Germinal center (tissue), 1 donor: ENCODE measurements at places on chromosomes 1 and 21.

DNA sequence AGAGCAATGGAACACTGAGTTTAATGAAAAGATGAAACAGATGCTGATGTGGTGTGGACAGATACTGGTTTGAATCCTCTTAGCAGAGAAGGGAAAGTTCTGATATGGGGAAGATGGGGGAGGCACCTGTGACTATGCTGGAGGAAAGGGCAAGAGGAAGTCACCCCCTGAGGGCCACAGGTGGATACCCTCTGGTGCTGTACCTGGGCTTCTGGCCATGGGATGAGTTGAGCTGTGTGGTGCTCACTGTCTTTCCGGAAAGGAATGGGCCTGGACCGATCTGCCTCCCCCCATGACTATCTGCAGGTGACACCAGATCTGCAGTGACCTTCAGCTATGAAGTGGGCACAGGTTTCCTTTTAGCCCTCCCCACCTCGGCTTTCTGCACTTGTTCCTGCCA lies 52.4 kb downstream of the IER5 start:
- no peak for DNase-seq

DNA sequence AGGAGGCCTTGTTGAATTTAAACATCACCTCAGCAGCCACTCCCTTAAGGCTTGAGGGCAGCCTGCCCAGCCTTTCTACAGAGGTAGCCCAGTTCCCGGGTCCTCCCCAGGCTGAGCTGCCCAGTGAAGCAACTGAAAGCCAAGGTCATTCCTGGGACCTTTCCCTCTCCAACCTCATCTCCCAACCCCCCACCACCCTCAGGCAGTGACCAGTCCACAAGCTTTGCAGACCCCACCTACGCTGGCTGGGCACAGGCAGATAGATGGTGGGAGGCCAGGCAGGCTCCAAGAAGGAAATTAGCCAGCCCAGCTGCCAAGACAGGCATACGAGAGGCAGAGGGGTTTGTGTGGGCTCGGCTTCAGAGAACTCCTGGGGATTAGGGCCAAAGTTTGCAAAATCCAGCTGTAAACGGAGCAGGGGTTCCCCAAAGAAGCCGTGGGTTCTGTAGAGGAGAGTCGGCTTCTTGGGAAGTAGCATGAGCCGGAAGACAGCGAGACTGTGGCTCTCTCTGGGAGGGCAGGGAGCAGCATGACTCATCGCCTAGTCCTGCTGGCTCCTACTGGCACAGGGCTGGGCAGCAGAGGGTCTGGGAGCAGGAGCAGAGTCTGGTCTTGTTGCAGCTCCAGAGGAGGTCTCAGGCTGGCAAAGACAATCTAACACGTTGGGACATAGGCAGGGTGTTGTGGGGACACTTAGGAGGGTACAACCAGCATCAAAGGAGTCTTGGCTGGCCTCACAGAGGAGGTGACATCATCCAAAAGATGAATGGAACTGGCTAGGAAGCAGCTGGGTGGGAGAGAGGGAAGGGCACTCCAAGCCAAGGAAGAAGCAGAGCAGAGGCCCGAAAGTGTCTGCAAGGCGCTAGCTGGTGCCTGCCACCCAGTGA lies 2.8 kb upstream of the ZC3H12A start:
- no peak for DNase-seq

GRCh38 chr21:36661511-36662309 lies 37.2 kb upstream of the SIM2 start:
- no peak for DNase-seq

- DNase-seq = no peak
Observed at GRCh38 chr1:203407296-203407695, 56.4 kb upstream of the FMOD start.

DNA sequence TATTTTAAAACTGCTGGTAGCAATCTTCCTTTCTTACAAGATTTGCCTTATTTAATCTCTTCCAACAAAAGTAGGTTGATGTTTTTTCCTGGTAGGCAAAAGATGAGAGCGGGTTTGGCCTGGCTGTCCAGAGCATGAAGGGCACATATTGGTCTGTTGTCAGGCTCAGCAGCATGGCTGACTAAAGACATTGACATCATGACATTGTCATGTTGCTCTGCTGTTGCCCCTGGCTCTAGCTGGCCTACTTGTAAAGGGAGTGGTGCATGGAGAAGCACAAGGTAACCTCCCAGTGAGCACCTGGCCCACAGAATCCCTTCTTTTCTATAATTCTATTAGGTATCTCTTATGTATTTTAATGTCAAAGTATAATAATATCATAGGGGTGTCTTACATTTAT lies 23.6 kb downstream of the GNPAT start:
- DNase-seq = no peak

DNA sequence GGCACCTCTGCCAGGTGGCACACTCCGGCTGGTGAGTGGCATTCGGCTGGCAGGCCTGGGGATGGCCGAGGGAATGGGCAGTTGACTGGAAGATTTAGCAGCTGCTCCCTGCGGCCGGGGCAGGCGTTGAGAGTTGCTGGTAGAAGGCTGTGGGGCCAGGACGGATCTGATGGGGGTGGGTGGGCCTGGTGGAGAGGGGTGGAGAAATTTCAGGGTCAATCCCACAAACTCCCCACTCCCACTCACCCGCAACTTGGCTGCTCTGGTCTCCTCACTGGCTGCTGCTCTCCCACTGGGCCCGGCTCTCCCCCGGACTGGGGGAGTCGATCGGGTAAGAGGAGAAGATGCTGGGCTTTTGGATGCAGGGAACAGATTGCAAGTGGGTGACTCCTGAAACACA lies 2.1 kb downstream of the PSRC1 start:
- no peak for DNase-seq

DNA sequence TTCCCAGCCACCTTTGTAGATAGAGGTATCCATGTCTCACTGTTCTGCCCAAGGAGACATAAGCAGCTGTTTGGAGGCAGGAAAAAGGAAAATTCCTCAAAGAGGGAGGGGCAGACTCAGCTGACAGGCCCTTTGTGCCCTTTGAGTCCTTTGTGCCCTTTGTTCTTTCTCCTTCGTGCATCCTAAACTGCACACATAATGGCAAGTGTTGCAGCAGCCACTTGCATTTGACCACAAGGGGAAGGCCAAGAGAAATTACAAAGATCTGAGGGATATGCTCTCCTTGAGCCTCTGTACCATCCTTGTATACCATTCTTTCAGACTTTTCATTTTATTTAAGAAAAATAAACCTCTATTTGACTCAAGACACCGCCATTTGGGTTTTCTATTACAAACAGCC lies 71.8 kb upstream of the PKN2 start:
- DNase-seq = no peak

DNA sequence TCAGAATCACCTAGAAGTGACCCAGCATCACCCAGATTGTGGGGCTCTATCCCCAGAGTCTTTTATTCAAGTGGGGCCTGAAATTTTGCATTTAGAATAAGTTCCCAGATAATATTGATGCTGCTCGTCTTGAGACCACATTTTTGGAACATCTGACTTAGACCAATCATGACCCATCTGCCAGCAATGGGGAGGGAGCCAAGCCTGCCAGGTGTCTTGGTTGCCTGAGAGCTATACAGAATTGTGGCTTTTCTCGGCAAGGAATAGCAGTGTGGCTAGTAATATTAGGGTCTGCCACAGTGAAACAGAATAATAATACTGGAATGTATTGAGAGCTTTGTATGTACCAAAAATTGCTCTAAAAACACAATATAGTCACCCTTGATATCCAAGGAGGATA lies 31.1 kb upstream of the RGS8 start:
- DNase-seq = no peak

DNA sequence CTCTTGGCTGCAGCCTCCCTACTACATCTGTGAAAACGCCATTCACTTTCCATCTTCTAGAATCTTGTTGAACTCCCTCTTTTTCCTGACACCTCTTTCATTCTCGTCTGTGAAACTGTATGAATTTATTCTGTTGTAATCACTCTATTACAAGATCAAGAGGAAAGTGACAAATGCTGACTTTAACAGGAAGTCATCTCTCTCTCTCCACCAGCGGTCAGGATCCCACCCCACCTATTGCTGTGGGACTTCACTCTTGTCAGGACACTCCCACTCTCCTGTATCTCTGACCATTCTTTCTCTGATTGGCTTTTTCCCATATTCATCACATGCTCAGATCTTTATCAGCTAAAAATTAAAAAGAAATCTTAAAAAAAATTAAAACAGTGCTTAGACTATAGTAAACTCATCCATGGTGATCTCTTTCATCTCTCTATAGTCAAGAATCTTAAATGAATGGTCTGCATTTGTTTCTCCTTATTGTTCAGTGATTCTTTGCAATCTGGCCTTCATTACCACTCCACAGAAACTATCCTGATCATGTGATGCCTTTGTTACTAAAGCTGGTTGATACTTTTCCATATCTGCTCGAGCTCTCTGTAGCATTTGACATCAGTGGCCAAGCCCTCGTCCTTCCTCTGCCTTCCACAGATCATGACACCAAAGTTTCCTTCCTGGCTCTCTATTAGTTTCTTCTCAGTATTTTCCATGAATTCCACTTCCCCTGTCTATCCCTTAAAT lies 113.6 kb downstream of the UCHL5 start:
- no peak for DNase-seq

GRCh38 chr21:41016472-41016871 lies 151.5 kb upstream of the BACE2 start:
- DNase-seq = no peak

DNA sequence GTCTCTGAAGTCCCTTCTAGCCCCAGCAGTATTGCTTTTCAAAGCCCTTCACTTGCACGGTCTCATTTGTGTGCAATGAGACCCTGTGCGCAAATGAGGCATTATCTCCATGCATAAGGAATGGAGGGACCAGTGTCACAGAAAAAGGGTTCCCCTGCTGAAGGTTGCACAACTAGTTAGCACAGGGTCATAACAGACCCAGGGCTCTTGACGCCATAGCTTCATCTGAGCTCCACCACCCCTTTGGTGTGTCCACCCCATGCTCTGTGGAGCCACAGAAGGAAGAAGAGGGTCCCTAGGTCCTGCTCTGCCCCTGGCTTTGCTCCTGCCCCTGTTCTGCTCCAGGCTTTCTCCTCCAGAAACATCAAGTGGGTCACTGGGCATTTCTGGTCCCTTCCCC lies 12.6 kb downstream of the SH2D2A start:
- no peak for DNase-seq

DNA sequence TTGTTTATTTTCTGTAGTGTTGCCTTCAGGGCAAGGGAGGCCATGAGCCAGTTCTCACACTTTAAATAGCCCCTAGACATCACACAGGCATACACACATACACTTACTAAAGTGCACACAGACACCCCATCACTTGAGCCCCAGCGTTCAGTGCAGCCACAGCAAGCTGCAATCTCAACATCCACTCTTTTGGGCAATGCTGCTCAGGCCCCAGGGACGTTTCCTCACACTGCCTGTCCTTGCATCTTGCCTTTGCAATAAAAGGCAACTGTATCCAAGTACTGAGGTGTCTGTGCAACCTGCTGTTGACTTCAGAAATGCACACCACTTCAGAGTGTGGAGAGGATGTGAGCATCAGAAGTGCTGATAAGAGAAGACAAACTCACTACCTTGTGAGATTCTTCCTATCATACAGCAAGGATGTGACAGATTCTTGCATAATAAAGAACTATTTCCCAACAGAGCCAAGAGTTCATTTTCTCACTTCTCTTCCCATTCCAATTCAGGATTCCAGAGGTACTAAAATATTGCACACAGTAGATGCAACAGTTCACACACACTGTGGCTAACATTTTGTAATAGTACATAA lies 36.2 kb downstream of the IRF2BP2 start:
- no peak for DNase-seq

- DNase-seq = no peak
Observed at GRCh38 chr1:75412616-75413015, 198.3 kb downstream of the SLC44A5 start.

- DNase-seq = no peak
Observed at GRCh38 chr1:55310505-55310971, 95.4 kb upstream of the USP24 start.

GRCh38 chr1:39890880-39891279 lies 7.6 kb upstream of the TRIT1 start:
- DNase-seq = no peak

DNA sequence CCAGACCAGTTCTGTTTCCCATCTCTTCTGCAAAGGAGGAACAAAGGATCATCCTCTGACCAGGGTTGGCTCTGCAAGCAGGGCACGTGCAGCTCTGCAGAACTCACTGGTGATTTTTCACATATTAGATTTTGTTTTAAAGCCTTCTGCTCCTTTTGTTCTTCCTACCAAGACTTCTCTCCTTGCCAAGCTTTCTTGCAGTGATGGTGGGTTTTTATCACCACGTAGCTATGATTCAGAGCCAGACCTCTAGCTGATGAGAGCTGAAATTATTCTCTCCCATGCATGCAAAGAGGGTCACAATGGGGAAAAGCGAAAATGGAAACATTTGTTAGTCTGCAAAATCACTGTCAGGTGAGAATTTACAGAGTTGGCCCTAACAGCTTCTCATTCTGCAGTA lies 225.2 kb downstream of the KCNH1 start:
- no peak for DNase-seq

DNA sequence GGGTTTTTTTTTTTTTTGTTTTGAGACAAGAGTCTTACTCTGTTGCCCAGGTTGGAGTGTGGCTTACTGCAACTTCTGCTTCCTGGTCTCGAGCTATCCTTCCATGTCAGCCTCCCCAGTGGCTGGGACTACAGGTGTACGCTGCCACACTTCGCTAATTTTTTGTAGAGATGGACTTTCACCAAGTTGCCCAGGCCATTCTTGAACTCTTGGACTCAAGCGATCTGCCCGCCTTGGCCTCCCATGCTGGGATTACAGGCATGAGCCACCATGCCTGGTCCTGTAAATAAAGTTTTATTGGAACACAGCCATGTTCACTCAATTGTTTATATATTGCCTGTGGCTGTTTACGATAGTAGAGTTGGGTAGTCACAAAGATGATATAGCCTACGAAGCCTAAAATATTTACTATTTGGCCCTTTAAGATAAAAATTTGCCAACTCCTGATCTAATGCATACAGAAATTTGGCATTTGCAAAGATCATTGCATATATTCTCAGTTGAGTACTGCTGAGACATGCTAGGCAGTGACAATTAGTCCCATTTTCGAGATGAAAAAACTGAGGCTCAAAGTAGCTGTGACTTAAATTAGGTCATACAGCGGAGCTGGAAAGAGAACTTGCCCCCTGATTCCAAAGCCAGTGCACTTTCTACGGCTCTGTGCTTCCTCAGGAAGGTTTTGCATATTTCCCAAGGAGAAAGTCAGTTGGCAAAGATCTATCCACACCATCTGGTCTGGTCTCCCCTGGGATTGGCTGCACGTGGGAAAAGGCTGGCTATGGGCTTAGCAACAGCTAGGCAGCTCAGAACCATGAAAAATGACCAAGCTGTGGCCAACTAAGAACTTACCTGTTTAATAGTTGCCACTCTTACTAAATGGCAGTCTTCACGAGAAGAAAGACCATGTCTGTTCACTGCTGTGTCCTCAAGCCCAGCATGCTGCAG lies 19.4 kb downstream of the MECR start:
- no peak for DNase-seq

- DNase-seq = no peak
Observed at GRCh38 chr1:201295346-201295745, 12.0 kb downstream of the PKP1 start.

GRCh38 chr21:14545906-14546480 lies at the start of gene SAMSN1:
Gene SAMSN1, minus strand, starts transcription at chr21:14546315. Its CDS starts 54 bp downstream, at chr21:14546261.
- DNase-seq = peak; percentile 51

GRCh38 chr21:37207441-37208009 lies 59.6 kb downstream of the VPS26C start:
- peak; percentile 15 for DNase-seq
